Uterus (tissue), 4 donors: ENCODE measurements at places on chromosomes 5 and 9. TPM values are rescaled to one million over a fixed set of nuclear protein-coding genes. Genes with fewer than 3 reads are reported as not detected.

GRCh38 chr5:72210888-72211678, 103.8 kb downstream of the MAP1B start:
- no peak overlapping the region for H3K4me3 ChIP-seq
- peaks cover 6% of the 10 kb centered on the region for H3K4me1 ChIP-seq
- H3K36me3 ChIP-seq: no peaks in the 10 kb centered on the region
- peak; percentile 27 for DNase-seq
- H3K27me3 ChIP-seq: no peaks in the 10 kb centered on the region

GRCh38 chr9:80382211-80382891, 810.6 kb downstream of the TLE4 start:
- no peaks in the 10 kb centered on the region for H3K27me3 ChIP-seq
- no peak for DNase-seq
- H3K27ac ChIP-seq: no peak overlapping the region
- H3K4me3 ChIP-seq: no peak overlapping the region
- H3K4me1 ChIP-seq: no peaks in the 10 kb centered on the region

SLC46A2 gene
- total RNA-seq: not detected

PRRX2 gene
- total RNA-seq: 3.5 TPM

SLC25A2 gene
- 2.4 TPM for total RNA-seq

SMC2 gene
- total RNA-seq: 6.8 TPM

DNA sequence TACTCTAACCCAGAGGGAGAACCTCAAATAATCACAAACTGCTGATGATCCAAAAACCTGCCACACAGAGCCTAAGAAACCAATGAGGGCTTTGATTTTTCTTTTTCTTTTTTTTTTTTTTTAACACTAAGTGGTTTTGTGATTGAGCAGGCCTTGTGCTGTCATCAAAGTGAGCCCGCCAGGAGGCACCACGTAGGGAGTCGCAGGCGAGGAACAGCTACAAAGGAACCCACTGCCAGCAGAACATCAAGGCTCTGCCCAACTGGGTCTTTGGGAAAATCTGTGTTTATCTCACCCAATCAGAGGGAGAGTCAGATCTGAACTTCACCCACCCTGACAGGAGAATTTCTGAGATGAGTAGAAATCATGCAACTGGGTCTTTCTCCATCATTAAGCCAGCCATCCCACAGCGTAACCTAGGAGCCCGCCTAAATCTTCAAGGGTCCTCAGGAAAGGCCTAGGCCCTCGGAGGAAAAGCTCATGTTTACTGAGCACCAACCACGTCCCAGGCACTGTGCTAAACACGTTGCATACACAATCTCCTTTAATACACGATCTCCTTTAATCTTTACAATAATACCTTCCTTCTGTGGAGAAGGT, 126.9 kb upstream of the FSTL4 start:
- no peak overlapping the region for H3K27ac ChIP-seq
- H3K36me3 ChIP-seq: no peaks in the 10 kb centered on the region
- H3K4me3 ChIP-seq: no peak overlapping the region
- no peak for DNase-seq
- no peaks in the 10 kb centered on the region for H3K4me1 ChIP-seq
